ENCODE measurements at places on chromosomes 2 and 18. TPM values are rescaled to one million over a fixed set of nuclear protein-coding genes. Genes with fewer than 3 reads are reported as not detected.

Gene EGR4
- total RNA-seq = 1.2 TPM

Gene ANKRD30B
- total RNA-seq = not detected

Gene SLC39A10
- 156 TPM for total RNA-seq

Gene C2orf15
- 6.2 TPM for total RNA-seq

Gene LONRF2
- 2.7 TPM for total RNA-seq

Gene GPR35
- 1.4 TPM for total RNA-seq

Gene UGT1A9
- not detected for total RNA-seq

GRCh38 chr2:207497596-207497995 is 32.2 kb upstream of the CREB1 start:
- H3K27ac ChIP-seq = no peak overlapping the region
- no peaks in the 10 kb centered on the region for H3K27me3 ChIP-seq
- no peak overlapping the region for H3K4me3 ChIP-seq
- no peak for DNase-seq
- no peaks in the 10 kb centered on the region for H3K36me3 ChIP-seq
- H3K4me1 ChIP-seq = no peaks in the 10 kb centered on the region

- peaks cover 30% of the 10 kb centered on the region for H3K36me3 ChIP-seq
- no peak overlapping the region for H3K4me3 ChIP-seq
- H3K4me1 ChIP-seq = no peaks in the 10 kb centered on the region
- H3K27me3 ChIP-seq = no peaks in the 10 kb centered on the region
- no peak for DNase-seq
These were observed 33.9 kb downstream of the COX7A2L start for GRCh38 chr2:42327125-42327524.

- no peaks in the 10 kb centered on the region for H3K27me3 ChIP-seq
- H3K36me3 ChIP-seq = peaks cover 15% of the 10 kb centered on the region
- no peaks in the 10 kb centered on the region for H3K4me1 ChIP-seq
- H3K4me3 ChIP-seq = peak overlapping the region; percentile 90
- DNase-seq = no peak
These were observed 1.2 kb downstream of the KDSR start for GRCh38 chr18:63365876-63366212.

DNA sequence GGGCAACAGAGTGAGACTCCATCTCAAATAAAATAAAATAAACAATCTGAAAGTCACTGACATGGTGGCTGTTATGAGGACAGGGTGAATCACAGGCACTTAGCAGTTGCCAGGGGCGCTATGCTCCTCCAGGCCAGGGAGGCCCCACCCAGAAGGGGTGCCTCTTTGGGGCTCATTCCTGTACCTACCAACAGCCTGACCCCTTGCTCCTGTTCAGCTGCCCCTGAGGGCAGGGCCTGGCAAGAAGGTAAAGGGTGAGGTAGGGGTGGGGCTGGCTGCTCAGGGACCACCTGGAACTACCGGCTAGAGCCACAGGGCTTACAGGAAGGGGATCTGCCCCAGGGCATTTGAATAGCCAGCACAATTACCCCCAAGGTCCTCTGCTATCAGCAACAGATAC is 60.3 kb downstream of the INPP5D start:
- no peaks in the 10 kb centered on the region for H3K36me3 ChIP-seq
- no peak overlapping the region for H3K4me3 ChIP-seq
- H3K27ac ChIP-seq = no peak overlapping the region
- H3K4me1 ChIP-seq = peaks cover 2% of the 10 kb centered on the region
- no peaks in the 10 kb centered on the region for H3K27me3 ChIP-seq

DNA sequence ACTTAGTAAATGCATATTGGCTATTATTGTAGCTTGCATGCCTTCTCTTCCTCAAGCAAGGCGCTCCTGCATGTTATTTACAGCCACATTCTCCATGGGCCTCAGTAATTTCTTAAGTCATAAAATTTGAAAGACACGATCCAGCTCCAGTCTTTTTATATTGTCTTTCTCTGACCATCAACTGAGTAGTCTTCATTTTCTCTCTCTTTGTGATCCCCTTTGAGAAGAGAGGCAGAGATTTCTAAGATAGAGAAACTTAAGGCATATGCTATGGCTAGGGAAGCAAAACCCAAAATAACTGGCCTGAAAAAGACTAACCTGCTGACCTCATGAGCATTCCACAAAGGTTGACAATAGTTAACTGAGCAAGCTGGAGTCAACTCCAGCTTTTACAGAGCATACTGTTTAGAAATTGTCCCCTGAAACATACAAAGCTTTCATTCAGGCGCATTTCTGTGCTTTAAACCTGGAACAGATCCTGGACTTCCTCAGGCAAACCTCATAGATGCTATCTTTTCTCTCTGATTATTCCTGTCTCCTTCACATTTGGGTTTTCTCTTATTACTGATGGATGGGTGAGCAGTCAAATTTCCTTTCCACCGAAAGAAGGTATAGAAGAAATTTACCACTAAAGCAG is 4.6 kb downstream of the DPP4 start:
- no peak overlapping the region for H3K4me3 ChIP-seq
- H3K4me1 ChIP-seq = peaks cover 2% of the 10 kb centered on the region
- H3K27ac ChIP-seq = no peak overlapping the region
- no peaks in the 10 kb centered on the region for H3K36me3 ChIP-seq
- no peak for DNase-seq

DNA sequence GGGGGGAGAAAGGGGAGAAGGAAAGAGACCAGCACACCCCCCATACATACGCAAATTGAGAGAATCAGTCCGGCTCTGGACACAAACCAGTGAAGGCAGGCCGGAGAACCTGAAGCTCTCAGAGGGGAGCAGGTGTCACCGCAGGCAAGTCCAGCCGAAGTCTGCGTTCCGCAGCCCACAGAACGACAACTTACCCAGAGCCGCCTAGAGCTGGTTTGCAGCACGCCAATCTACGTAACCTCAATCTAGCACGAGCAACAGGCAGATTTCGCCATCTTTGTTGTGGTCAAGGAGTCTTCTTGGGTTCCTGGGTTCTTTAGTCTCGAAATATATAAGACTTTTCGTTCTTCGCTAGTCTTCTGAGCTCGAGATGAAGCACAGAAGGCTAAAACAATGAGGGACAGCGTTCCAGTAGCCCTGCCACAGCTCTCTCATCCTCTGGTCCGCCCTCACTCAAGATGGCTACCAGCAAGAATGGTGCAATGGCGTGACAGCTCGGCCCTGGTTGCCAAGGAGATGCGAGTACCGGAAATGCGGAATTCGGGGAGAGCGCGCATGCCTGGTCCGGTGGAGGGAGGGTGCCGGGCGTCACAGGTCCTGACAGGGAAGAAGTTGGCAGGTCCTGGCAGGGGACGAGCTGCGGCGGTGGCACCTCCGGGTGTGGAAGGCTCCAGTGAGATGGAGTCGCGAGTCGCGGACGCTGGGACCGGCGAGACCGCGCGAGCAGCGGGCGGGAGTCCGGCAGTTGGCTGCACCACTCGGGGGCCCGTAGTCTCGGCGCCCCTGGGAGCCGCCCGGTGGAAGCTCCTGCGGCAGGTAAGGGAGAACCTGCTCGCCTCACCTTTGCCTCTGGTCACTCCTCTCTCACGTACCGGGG is at the start of the genes CAMKMT and PREPL:
Gene CAMKMT (plus strand): TSS at position 618 of the 877 bp plus-strand sequence.
Gene PREPL (minus strand): TSS at position 165 of the 877 bp plus-strand sequence. CDS start 15,152 bp downstream, outside the sequence.
- peak within 1 kb of the TSS; percentile 100 for H3K4me3 ChIP-seq
- DNase-seq = peak; percentile 98
- peaks cover 3% of the 10 kb centered on the region for H3K4me1 ChIP-seq

GRCh38 chr2:1707771-1708418 is 36.4 kb downstream of the PXDN start:
- no peak overlapping the region for H3K27ac ChIP-seq
- peak overlapping the region; percentile 29 for H3K4me3 ChIP-seq
- DNase-seq = peak; percentile 82
- peaks cover 4% of the 10 kb centered on the region for H3K4me1 ChIP-seq

DNA sequence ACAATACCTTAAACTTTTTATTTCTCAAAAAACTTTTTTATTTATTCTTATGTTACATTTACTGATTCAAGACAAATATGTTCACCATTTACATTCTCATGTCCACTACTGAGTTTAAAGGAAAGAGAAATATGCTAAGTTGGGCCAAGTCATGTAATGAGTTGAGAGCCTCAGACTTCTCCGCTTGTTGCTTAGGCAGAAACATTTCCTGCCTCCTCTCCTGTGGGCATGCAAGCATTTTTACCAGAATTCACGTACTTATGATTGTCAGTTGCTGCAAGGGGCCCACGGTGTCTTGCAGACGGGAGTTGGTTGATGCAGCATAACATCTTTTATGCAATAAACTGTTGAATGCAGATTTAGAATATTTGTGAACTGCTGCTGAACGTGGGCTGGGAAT is 51.8 kb downstream of the MYO1B start:
- no peaks in the 10 kb centered on the region for H3K27me3 ChIP-seq
- H3K4me1 ChIP-seq = no peaks in the 10 kb centered on the region
- H3K4me3 ChIP-seq = no peak overlapping the region

DNA sequence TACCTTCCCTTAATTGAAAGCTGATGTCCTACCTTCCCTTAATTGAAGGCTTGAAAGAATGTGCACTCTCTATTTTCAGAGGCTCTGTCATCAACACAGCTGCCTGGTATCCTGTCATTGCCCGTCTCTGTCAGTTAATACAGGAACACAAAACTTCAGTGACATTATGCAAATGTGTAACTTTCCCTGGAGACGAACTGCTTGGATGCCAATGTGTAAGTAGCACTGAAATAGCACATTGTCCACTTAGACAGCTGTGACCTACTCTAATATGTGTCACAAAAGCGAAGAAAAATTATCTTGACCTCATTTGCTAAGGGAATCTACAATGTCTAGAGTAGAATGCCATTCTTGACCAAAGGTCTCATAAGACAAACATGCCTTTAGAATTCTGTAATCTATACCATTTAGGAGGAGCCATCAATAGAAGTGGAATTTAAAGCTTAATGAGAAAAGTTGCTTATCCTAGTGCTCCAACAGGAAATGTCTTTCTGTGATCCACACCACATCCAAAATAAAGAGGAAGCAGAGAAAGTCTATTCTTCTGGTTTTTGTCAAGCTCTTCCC is 138.1 kb downstream of the BARD1 start:
- no peak for DNase-seq
- H3K36me3 ChIP-seq = no peaks in the 10 kb centered on the region
- H3K4me1 ChIP-seq = no peaks in the 10 kb centered on the region

GRCh38 chr2:141068053-141068682 is 1062.6 kb downstream of the LRP1B start:
- no peak overlapping the region for H3K27ac ChIP-seq
- no peaks in the 10 kb centered on the region for H3K4me1 ChIP-seq
- no peaks in the 10 kb centered on the region for H3K36me3 ChIP-seq
- H3K27me3 ChIP-seq = no peaks in the 10 kb centered on the region
- no peak overlapping the region for H3K4me3 ChIP-seq

DNA sequence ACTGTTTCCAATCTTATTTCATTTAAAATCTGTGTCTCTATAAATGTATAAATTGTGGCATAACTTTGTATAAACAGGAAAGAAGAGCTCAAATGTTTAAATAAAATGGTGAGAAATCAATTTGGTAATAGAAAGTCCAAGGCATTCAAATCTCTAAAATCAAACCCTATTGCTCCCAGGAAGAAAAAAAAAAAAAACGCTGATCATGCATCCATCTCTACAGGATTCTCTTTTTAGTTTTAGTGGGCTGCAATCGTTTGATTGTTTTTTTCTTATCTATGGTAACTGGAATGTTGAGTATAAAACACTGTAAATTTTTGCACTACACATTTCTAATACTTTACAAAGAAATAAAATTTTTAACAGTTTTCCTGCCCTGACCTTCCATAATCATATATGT is 75.6 kb downstream of the NCKAP1 start:
- H3K4me3 ChIP-seq = no peak overlapping the region
- no peak overlapping the region for H3K27ac ChIP-seq
- H3K27me3 ChIP-seq = no peaks in the 10 kb centered on the region
- no peak for DNase-seq
- H3K4me1 ChIP-seq = no peaks in the 10 kb centered on the region
- H3K36me3 ChIP-seq = peaks cover 64% of the 10 kb centered on the region

GRCh38 chr2:66488946-66489345 is 54.0 kb downstream of the MEIS1 start:
- no peaks in the 10 kb centered on the region for H3K4me1 ChIP-seq
- DNase-seq = no peak

Measured in H9 (cell line).